OCI-LY7 (cell line): ENCODE measurements at places on chromosomes 6 and 20. TPM values are rescaled to one million over a fixed set of nuclear protein-coding genes. Genes with fewer than 3 reads are reported as not detected.

DNA sequence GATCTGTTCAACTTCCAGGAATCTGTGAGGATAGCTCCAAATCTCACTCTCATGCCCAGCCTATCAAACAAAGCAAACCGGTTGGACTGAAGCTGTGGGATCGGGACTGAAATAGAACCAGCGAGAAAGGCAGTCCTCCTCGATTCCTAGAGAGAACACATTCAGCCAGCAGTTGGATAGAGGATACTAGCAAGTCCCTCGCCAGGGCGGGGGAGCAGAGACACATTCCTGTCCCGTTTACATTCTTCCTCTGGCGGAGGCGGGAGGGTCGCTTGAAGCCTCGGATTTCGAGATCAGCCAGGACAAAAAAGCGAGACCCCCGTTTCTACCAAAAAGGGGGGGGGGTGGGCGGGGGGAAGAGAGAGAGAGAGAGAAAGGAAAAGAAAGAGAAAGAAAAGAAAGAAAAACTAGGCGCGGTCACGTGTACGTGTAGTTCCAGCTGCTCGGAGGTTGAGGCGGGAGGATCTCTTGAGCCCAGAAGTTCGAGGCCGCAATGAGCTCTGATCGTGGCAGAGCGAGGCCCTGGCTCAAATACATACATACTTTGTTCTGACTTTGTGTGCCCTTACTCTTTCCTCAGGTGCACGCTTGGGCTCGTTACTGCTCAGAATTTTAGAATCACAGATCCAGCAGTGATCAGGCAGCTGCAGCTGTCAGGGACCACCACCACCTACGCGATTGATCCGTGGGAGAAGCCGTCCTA lies 19.5 kb downstream of the ZNF311 start:
- DNase-seq: no peak

DNA sequence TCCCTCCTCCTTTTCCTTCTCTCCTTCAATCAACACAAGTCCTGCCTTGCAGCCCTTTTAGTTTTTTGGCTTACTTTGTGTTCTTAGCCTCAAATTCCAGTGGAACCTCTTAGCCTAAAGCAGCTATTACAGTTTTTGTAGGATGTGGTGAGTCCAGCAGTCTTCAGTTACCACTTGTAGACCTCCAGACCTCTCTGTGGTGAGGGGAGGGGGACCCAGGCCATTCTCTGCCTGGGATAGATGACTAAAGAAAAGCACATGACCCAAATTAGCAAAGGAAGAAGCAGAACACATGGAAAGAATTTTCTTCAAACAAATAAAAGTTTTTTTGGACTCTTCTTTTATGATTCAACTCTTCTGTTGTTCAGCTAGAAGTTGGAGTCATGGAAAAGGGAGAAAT lies 246.5 kb downstream of the HAO1 start:
- DNase-seq: no peak

GRCh38 chr6:10402648-10403311 lies 12.1 kb downstream of the TFAP2A start:
- DNase-seq: no peak

FRMD1 gene
- not detected in 2 replicates for total RNA-seq

PGK2 gene
- not detected in 2 replicates for total RNA-seq
